ENCODE measurements at places on chromosomes 2 and 18. TPM values are rescaled to one million over a fixed set of nuclear protein-coding genes. Genes with fewer than 3 reads are reported as not detected.

CRYBA2 gene
- not detected for total RNA-seq

PRKAG3 gene
- not detected for total RNA-seq

SKA1 gene
- total RNA-seq = 1.6 TPM

DLGAP1 gene
- total RNA-seq = 0.09 TPM

CDK15 gene
- total RNA-seq = not detected

RAD51AP2 gene
- total RNA-seq = 0.32 TPM

TLX2 gene
- total RNA-seq = not detected

THSD7B gene
- 0.31 TPM for total RNA-seq

RPRM gene
- total RNA-seq = not detected

TEX44 gene
- not detected for total RNA-seq

PRSS56 gene
- total RNA-seq = not detected

SERPINB10 gene
- total RNA-seq = 8.4 TPM

SLC40A1 gene
- 34.1 TPM for total RNA-seq

All from esophagus squamous epithelium (tissue), 5 donors.